ENCODE measurements at places on chromosomes 1 and 21.

DNA sequence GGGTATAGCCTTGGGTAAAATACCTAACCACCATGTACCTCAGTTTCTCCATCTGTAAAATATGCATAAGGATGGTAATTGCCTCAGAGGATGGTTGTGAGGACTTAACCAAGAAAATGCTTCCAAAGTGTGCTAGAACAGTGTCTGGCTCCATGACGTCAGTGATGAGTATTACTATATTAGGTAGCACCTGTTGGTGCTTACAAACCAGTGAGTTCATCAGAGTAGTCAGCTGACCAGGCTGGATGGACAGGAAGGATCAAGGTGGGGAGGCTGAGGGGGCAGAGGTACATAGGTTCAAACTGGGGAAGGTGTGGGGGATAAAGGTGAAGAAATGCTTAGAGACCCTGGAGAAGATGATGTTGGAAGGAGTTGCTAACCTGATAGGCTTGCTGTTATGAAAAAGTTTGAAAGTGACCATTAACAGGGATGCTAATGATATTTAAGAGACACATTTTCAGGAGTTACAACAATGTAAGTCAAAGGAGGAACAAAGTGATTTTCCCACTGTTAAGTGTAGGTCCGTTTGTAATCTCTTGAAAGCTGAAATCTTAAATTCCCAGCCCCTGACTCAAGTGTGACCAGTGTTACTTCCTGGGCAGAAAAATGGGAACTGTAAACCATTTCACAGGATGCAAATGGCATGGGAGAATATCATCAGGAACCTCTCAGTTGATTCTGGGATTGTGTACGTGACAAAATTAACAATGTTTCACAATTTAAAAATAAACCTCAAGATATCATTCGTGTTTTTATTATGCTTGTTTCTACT is 4.4 kb downstream of the NTPCR start:
- no peak for DNase-seq

- DNase-seq: no peak
Observed at GRCh38 chr21:35086357-35086756, 37.3 kb upstream of the RUNX1 start.

- DNase-seq: no peak
Observed at GRCh38 chr1:196148367-196148970, 459.8 kb downstream of the KCNT2 start.

DNA sequence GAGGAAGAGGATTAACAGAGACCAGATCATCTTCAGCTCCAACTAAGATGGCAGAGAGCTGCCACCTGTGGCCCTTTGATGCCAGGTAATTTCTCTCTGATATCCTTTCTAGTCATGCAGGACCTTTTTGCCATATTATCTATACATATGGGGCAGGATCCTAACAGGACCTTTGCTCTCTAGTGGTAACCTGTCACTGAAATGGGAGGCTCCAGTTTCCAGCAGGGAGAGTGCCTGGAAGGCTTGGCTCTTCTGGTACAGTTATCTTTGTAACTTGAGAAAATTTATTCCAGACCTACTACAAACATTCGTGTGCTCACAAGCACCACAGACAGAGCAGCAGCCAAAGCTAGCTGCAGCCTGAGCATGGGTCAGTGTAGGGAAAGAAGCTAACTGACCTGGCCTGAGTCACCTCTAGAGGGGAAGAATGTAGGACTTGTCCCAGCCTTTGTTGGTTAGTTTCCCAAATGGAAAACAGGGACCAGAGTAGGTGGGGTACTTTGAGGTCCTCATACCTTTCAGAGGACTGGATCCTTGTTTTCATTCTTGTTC is 86.5 kb upstream of the MACF1 start:
- no peak for DNase-seq

All from activated CD4-positive, alpha-beta T cell treated with anti-CD3 and anti-CD28 coated beads, Interleukin-2, amount 10 ng/mL, durations not matched to agents 7 days and 5 days (primary cell).